ENCODE measurements at places on chromosomes 13 and 19.

DNA sequence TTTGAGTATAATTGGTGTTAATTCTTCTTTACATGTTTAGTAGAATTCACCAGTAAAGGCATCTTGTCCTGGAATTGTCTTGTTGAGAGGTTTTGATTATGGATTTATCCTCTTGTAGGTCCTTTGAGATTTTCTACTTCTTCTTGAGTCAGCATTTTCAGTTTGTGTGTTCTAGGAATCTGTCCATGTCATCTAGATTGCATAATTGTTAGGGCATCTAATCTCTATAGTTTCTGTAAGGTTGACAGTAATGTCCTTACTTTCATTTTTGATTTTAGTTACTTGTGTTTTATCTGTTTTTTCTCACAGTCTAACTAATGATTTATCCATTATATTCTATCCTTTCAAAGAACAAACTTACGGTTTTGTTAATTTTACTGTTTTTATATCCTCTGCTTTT lies 492.0 kb downstream of the FGF9 start:
- DNase-seq: no peak

DNA sequence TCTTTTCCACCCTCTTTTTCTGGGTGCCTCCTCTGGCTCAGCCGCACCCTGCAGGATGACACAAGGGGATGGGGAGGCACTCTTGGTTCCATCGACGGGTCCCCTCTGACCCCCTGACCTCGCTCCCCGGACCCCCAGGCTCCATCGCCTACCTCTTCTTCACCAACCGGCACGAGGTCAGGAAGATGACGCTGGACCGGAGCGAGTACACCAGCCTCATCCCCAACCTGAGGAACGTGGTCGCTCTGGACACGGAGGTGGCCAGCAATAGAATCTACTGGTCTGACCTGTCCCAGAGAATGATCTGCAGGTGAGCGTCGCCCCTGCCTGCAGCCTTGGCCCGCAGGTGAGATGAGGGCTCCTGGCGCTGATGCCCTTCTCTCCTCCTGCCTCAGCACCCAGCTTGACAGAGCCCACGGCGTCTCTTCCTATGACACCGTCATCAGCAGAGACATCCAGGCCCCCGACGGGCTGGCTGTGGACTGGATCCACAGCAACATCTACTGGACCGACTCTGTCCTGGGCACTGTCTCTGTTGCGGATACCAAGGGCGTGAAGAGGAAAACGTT lies 24.0 kb downstream of the LDLR start:
- DNase-seq: no peak

DNA sequence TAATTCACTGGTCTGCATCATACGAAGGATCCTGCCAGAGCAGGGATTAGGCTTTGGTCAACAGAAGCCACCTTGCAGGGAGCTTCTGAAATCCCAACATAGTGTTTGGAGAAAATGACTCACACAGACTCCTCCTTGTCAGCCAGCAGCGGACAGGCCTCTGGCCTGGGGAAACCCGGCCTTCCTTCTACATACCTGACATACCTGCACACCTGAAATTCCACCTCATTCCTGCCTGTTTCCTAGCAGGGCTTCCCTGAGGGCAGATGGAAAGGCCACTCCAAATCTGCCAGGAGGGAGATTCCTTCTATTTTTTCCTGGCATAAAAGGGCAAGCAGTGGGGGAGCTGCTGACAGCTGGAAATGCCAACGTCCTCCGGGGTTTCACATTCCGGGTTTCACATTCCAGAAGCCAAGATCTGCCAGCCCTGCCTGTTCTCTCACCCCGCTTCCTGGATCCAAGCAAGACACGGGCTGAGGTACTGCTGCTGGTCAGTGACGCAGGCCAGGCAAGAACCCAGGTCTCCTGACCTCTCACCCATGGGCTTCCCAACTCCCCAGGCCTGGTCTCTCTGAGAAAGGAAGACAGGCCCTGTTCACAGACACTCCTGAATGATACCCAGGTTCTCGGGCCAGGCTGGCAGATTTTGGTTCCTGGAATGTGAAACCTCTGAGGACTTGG lies 18.2 kb upstream of the IGFL1 start:
- no peak for DNase-seq

- no peak for DNase-seq
Observed at GRCh38 chr13:109253316-109253715, 533.1 kb downstream of the IRS2 start.

DNA sequence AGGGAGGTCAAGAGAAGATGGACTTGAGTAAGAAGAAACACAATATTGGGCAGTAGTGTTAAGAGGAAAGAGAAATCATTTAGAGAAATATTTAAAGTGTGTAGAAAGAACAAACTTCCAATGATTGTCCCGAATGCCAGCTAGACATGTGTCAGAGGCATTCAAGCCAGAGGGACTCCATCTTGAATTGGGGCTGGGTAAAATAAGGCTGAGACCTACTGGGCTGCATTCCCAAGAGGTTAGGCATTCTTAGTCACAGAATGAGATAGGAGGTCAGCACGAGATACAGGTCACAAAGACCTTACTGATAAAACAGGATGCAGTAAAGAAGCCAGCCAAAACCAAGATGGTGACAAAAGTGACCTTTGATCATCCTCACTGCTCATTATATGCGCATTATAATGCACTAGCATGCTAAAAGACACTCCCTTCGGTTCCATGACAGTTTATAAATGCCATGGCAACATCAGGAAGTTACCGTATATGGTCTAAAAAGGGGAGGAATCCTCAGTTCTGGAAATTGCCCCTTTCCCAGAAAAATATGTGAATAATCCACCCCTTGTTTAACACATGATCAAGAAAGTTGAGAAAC lies 127.0 kb upstream of the IPO5 start:
- no peak for DNase-seq

DNA sequence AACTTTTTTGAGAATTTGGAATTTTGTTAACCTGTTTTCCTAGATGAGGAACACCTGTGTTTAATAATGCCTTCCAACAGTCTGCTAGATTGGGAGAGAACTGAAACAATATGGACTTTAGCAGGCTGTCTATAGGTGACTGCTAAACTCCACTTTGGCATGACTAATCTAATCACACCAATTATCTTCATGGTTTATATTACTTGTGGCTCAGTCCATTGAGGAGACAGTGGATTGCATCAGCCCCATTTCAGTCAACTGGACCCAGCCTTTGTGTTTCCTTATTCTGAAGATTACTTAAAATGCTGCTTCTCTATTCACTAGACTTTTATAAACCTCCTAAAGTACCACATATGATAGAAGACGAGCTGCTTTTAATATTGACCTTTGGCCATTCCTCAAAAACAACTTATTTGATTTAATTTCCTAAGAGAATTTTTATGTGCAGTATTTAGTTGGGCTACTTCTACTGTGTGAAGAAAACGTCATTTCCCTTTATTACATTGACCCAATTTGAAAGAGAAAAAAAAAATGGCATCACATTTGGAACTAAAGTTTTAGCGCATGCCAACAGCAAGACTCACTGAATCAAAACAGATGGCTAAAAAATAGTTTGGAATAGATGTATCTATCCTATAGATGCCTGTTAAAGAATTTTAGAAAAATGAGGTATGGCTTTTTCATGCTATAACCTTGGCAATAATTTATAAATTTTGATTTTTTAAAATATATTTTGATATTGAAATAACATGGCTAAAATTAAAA lies 295.8 kb downstream of the NDFIP2 start:
- no peak for DNase-seq

- no peak for DNase-seq
Observed at GRCh38 chr19:33298146-33298911, 4.0 kb downstream of the CEBPA start.

GRCh38 chr19:4971424-4971793 lies 2.5 kb downstream of the KDM4B start:
- DNase-seq: no peak

GRCh38 chr19:17385878-17386611 lies 8.0 kb downstream of the CCDC194 start:
- DNase-seq: no peak

DNA sequence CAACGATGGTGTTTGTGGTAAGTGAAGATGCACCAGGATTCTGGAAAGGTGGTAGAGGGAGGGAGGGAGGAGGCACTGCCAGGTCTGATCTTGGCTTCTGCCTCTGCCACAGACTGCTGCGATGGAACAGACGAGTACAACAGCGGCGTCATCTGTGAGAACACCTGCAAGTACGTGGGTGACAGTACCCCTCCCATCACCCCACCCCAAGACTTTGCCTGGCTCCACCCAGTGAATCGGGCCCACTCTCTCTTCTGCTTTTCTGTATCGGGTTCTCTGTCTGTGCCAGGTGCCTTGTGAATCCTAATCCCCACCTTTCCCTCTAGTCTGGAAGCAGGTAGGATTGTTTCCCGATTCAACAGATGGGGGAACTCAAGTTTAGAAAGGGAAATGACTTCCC lies 2.5 kb downstream of the PRKCSH start:
- no peak for DNase-seq

DNA sequence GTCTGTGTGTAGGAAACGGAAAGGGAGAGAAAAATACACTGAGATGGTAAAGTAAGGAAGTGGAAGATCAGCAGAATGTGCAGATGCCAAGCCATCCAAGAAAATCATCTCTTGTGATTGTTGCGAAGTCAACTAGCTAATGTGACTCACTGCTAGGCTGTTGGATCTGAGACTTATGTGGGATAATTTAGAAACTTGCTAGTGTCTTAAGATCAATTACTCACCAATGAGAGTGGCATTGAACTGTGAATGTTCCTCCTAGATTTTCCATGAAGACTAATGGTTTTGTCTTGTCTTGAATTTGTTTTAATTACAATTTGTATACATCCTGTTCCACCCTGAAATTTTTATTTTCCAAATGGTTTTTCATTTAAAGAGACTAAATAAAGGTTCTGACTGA lies 771.6 kb downstream of the EFNB2 start:
- no peak for DNase-seq

DNA sequence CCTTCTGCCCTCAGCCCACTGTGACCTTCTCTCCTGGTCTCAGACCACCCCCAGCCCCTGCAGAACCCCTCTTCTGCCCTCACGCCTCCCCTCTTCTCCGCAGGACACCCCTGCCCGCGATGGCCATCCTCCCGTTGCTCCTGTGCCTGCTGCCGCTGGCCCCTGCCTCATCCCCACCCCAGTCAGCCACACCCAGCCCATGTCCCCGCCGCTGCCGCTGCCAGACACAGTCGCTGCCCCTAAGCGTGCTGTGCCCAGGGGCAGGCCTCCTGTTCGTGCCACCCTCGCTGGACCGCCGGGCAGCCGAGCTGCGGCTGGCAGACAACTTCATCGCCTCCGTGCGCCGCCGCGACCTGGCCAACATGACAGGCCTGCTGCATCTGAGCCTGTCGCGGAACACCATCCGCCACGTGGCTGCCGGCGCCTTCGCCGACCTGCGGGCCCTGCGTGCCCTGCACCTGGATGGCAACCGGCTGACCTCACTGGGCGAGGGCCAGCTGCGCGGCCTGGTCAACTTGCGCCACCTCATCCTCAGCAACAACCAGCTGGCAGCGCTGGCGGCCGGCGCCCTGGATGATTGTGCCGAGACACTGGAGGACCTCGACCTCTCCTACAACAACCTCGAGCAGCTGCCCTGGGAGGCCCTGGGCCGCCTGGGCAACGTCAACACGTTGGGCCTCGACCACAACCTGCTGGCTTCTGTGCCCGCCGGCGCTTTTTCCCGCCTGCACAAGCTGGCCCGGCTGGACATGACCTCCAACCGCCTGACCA lies 3.3 kb downstream of the LRFN3 start:
- no peak for DNase-seq

DNA sequence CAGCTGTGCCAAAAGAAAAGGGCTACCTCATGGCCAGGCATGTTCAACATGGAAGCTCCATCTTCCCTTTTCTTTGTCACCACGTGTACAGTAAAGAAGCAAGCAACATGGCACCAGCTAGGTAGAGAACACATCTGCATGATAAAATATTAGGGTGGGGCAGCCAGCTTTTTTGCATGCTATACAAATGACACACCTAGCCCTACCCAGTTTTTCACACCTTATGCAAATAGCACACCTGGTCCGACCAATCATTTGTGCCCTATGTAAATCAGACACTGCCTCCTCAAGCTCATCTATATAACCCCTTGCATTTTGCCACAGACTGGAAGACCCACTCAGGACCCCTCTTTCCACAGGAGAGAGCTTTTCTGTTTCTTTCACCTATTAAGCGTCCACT lies 85.5 kb downstream of the STOML3 start:
- no peak for DNase-seq

GRCh38 chr13:81686877-81687276 lies 1346.0 kb upstream of the SPRY2 start:
- DNase-seq: peak; percentile 6

DNA sequence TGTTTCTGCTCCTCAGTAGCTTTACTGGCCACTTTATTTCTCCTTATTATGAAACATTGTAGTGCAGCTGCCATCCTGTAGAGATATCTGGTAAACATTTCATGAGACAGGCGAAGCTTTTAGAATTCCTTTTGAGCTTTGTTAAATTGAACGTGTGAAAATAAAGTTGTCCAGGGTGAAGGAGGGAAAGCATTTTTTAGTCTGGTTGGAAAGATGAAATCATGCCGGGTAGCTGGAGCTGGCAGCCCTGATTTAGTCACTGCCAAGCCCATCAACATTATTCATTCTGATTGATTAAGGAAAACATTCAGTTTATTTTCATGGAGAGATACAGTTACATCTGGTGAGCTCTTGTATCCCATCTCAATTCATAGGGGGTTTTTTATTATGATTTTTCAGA lies 326.2 kb upstream of the GPC6 start:
- DNase-seq: no peak

- DNase-seq: no peak
Observed at GRCh38 chr19:1076046-1076386, 9.0 kb downstream of the ARHGAP45 start.

Measured in astrocyte of the cerebellum (primary cell).